Progenitor cell of endocrine pancreas (in vitro differentiated cells): ENCODE measurements at places on chromosomes 3 and 15.
A peak's percentile ranks its signal among the peaks of the same experiment; 100 is the strongest.

- DNase-seq: no peak
Measured at GRCh38 chr15:89462198-89462912, 34.0 kb downstream of the RHCG start.

DNA sequence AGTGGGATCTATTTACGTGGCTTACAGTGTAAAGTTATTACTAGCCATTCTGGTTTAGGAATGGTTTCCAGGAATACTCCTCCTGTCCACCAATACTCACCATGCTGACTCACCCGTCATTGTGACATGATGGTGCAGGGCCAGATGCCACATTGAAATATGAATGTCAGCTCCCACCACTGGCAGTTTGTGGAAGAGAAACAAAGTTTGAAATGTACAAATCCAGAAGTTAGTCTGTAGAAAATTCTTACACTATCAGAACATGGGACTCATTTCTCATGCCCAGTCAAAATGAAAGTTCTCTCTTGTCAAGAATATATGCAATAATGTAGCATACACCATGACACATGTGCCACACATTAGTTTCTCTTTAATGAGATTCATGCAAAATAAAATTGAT, 14.4 kb upstream of the TSPAN3 start:
- no peak for DNase-seq

DNA sequence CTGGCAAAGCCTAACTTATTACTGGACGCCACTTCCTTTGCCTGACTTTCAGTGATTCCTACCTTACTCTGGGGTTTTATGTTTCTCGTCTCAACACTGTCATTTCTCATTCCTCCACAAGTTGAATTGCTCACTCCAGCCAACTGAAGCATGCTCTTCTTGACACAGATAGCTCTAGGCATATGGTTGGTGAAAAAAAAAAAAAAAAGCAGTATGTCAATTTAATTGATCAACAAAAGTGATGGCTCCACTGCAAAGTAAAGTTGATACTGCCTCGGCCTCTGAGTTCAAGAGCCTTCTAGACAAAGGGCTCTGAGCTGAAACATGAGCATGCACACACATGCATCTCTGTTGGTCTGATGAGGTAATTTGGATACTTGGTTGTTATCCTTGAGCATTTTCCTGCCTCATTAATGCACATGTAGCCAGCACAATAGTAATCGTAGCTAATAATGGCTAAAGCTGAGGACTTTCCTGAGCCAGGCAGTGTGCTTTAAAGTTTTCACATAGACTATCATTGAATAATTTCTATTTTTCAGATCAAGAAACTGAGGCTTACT, 21.4 kb upstream of the UBE2Q2 start:
- DNase-seq: no peak

DNA sequence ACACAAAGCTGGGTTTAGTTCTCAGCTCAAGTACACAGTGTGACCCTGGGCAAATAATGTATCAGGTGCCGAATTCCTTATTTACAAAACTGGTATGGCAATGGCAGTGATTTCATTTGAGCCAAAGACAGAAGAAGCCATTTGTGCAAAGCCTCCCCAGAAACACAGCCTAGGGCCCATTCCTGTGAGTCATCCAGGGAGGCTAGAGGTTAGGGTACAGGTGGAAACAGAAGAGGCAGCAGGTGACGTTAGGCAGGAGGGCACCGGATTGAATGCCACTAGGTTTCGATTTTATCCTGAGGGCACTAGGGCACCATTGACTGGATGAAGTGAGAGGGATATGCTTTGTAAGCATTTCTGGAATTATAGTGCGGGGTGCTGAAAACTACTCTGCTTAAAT, 766.9 kb upstream of the NR2F2 start:
- no peak for DNase-seq

- DNase-seq: no peak
Measured at GRCh38 chr3:29646043-29646442, 365.2 kb downstream of the RBMS3 start.

- peak; percentile 59 for DNase-seq
Measured at GRCh38 chr15:74955796-74956647, 550 bp downstream of the RPP25 start.

- DNase-seq: no peak
Measured at GRCh38 chr15:27222479-27222878, 251.5 kb downstream of the GABRG3 start.

- DNase-seq: no peak
Measured at GRCh38 chr3:54356261-54357045, 234.1 kb downstream of the CACNA2D3 start.

GRCh38 chr3:51024765-51025632, 350.3 kb downstream of the DOCK3 start:
- no peak for DNase-seq

GRCh38 chr15:43511012-43511885, 6.2 kb upstream of the MAP1A start:
- DNase-seq: no peak

GRCh38 chr3:31979001-31979697, 1.9 kb downstream of the OSBPL10 start:
- DNase-seq: no peak

DNA sequence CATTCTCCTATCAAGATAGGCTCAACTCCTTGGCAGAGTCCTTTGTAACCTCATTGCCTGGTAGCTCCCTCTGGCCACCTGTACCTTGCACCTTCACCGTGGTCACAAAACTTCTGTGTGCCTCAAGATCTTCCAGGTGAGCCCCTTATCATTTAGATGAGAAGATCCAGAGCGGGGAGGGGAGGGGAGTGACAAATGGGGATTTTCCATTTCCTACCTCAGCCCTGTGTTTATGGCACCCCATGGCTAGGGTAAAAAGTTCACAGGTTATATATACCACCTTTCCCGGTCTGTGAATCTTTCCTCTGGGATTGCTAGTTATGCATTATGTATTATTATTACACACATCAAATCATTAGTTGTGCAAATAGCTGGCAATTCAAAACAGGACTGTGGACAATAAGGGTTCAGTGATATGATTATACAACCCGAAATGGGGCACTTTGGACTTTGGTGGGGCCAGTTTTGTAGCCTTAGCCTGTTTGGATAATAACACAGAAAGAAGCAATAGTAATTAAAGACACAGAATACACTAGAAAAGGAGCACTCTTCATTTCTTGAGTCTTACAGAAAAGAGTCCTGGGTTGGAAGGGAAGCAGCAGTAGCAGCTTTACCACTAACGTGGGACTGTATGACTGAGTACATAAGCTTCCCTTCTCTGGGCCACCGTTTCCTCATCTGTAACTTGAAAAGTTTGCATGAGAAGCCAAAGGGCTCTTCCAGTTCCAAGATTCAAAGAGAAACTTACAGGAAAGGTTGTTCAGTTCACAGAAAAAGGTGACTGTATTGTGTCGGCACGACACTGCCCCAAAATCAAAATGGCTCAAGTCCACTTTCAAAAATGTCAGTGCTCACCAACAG, 7.1 kb downstream of the TLE3 start:
- no peak for DNase-seq

GRCh38 chr15:100944244-100944895, 25.2 kb downstream of the LRRK1 start:
- DNase-seq: no peak

GRCh38 chr15:60017538-60018520, 13.7 kb downstream of the FOXB1 start:
- no peak for DNase-seq

DNA sequence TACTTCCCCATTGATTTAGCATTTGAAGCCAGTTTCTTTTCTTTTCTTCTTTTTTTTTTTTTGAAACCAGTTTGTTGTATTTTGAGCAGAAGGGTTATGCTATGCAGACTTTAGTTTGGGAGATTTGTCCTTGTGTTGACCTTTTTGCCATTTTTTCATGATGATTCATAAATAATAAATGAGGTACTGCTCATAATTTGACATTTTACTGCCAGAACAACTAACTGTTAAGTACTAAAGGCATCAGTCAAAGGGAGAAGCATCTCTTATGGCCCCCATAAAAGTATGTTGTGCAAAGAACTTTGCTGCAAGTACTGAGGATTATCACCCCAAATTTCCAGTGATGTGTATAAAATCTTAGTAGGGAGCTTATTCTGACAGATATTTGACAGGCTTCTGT, 1.7 kb upstream of the GPR87 start:
- DNase-seq: no peak

DNA sequence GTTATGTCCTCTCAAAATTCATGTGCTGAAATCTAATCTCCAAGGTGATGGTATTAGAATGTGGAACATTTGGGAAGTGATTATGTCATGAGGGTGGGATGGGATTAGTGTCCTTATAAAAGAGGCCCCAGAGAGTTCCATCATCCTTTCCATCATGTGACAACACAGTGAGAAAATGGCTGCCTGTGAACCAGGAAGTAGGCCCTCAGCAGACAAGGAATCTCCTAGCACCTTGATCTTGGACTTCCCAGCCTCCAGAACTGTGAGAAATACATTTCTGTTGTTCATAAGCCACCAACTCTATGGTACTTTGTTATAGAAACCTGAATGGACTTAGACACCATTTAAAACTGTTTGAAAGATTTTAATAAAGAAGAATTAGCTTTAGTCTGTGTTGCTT, 20.8 kb downstream of the SUCNR1 start:
- DNase-seq: no peak
